SJSA1 (cell line): ENCODE measurements at places on chromosomes 5 and 9. TPM values are rescaled to one million over a fixed set of nuclear protein-coding genes. Genes with fewer than 3 reads are reported as not detected.

DNA sequence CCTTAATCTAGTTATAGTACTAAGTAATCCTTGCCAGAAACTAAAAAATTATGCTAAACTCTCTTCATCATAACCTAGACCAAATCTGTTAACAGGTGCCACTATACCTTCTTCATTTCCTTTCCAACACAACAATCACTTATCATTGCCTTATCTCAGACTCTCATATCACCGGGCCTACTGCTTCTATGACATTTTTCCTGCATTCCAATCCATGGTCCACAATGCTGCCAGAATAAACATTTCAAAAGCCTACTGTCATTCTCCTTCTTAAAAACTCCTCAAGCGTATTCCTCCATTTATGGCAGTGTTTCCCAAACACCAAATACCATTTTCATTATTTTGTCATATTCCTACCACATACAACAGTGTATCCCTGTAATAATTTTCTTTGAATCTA, 6.5 kb downstream of the PPP6C start:
- H3K36me3 ChIP-seq = peaks cover 11% of the 10 kb centered on the region; the same call in 1 of the 2 replicates
- no peaks in the 10 kb centered on the region for H3K27me3 ChIP-seq
- no peak for DNase-seq
- no peak overlapping the region for H3K27ac ChIP-seq
- H3K4me1 ChIP-seq = no peaks in the 10 kb centered on the region; the same call in none of the 2 replicates
- H3K4me3 ChIP-seq = no peak overlapping the region

GRCh38 chr5:32734827-32735378, 23.8 kb downstream of the NPR3 start:
- H3K4me1 ChIP-seq = no peaks in the 10 kb centered on the region
- no peak for DNase-seq

DNA sequence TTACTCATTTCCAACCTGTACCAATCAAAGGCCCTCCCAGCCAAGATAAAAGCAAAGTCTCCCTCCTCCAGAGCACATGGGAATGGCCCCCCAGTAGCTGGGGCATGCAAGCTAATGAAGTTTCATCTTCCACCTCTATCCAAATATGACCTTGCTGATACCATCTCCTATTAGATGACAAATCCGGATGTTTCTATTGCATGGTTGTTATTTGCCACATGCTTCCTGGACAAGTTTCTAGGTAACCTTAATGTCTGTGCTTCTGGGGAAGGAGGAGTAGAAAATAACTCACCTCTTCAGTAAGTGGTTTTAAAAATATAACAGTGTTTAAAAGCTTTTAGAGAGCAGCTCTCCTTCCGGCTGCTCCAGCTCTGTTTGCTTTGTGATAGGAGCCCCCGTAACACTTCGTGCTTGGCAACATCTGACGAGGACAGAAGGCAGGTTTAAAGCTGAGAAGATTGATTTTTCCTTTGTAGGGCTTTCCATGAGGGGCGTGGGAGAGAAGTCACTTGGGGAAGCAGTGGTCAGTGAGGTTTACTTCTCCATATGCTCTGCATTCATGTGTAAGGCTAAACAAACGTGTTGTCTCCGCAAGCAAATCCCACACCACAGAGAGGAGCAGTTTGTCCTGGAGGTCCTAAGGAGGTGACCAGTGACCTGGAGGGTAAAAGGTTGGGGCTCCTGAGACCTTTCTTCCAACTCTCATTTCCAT, 40.3 kb upstream of the GLRX start:
- DNase-seq = no peak
- no peaks in the 10 kb centered on the region for H3K36me3 ChIP-seq
- H3K4me3 ChIP-seq = no peak overlapping the region
- peaks cover 47% of the 10 kb centered on the region for H3K4me1 ChIP-seq
- no peaks in the 10 kb centered on the region for H3K27me3 ChIP-seq

DNA sequence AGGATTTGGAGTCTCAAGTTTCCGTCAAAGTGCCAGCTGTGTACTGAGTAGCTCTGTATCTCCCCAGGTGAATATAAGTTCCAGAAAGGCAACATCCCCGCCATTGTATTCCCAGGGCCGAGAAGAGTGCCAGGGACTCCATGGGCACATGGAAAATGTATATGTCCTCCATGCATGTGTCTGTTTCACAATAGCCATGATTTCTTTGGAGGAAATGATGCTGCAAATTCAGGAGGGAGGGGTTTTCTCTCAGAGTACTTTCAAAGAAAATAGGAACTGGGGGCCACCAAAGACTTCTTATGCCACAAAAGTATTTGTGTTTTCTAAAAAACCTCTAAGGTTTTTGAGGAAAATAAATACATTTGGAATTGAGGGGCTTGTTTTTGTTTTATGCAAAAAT, 524.6 kb downstream of the BNC2 start:
- H3K4me1 ChIP-seq = peaks cover 9% of the 10 kb centered on the region
- H3K27me3 ChIP-seq = no peaks in the 10 kb centered on the region
- H3K27ac ChIP-seq = no peak overlapping the region
- H3K4me3 ChIP-seq = no peak overlapping the region
- H3K36me3 ChIP-seq = no peaks in the 10 kb centered on the region

- no peaks in the 10 kb centered on the region for H3K27me3 ChIP-seq
- DNase-seq = no peak
- no peaks in the 10 kb centered on the region for H3K4me1 ChIP-seq
- peaks cover 7% of the 10 kb centered on the region; the same call in 1 of the 2 replicates for H3K36me3 ChIP-seq
- H3K4me3 ChIP-seq = no peak overlapping the region
These were observed 81.1 kb downstream of the PHF2 start for GRCh38 chr9:93657331-93658111.

MAMDC2 gene
- total RNA-seq = not detected in 2 replicates

DCAF12 gene
- total RNA-seq = 9.4 and 16.0 TPM in 2 replicates

GPR151 gene
- total RNA-seq = not detected in 2 replicates

ZBTB43 gene
- total RNA-seq = 6.5 and 6.8 TPM in 2 replicates
